ENCODE measurements at places on chromosomes 12 and 14. TPM values are rescaled to one million over a fixed set of nuclear protein-coding genes. Genes with fewer than 3 reads are reported as not detected.

DNA sequence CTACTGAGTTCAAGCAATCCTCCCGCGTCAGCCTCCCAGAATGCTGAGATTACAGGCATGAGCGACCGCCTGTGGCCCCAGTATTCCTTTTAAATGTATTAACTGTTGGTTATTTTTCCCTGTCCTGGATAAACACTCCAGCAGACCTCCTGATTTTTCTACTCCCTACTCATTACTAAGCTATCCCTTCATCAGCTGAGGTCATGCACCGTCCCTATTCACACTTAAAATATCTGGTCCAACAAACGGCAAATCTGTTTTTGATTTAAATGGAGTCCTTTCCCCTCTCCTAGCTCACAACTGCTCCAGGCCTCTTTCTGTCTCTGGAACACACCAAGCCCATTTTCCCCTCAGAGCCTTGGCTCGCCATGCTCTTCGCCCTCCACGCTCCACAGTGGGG, 1003.3 kb upstream of the TMEM132C start:
- no peak for DNase-seq

- DNase-seq, result no peak
Observed at GRCh38 chr12:22593864-22594263, 31.1 kb upstream of the ETNK1 start.

GRCh38 chr14:34355584-34356263, 106.3 kb downstream of the SPTSSA start:
- DNase-seq, result no peak

DNA sequence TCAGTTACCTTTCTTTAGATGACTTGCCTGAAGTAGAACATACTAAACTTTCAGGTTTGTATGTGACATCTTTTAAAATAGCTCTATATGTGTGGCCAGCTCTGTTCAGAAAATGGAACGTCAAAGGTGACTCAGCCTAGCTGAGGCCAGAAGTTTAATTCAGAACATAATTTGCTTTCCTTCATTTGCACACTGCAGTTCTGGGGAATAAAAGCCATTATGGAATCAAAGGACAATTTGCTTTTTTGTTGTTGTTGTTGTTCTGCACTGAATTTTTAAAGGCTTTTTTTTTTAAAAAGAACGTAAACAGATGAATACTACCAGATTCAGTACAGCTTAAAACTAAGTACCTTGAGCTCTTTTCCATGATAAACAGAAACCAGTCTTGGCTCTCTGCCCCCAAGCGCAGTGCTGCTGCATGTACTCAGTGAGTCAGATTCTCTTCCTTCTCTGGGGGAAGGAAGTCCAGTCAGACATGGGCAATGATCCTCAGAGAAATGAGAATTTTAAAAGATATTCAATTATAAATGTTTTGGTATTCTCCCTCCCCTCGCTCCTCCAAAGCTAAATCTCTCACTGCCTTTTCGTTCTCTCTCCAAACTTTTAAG, 644.2 kb downstream of the NOVA1 start:
- DNase-seq, result peak; percentile 66

DNA sequence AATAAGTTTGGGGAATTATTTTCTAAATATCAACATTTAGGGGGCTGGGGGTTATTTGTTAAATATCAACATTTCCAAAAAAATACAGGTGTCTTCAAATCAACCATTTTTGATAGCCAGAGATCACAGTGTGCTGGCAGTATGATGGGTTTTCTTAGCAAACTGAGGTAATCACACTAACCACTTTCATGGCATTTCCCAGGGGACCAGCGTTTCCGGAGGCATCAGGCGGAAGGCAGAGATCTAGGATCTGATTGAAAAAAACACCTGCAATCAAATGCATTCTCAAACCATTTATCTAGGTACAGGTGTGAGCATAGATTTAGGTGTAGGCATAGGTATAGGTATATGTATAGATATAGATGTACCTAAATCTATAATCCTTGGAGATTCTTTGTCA, 34.6 kb downstream of the GLRX5 start:
- no peak for DNase-seq

GRCh38 chr12:49705479-49706134, 1.6 kb downstream of the FMNL3 start:
- no peak for DNase-seq

DNA sequence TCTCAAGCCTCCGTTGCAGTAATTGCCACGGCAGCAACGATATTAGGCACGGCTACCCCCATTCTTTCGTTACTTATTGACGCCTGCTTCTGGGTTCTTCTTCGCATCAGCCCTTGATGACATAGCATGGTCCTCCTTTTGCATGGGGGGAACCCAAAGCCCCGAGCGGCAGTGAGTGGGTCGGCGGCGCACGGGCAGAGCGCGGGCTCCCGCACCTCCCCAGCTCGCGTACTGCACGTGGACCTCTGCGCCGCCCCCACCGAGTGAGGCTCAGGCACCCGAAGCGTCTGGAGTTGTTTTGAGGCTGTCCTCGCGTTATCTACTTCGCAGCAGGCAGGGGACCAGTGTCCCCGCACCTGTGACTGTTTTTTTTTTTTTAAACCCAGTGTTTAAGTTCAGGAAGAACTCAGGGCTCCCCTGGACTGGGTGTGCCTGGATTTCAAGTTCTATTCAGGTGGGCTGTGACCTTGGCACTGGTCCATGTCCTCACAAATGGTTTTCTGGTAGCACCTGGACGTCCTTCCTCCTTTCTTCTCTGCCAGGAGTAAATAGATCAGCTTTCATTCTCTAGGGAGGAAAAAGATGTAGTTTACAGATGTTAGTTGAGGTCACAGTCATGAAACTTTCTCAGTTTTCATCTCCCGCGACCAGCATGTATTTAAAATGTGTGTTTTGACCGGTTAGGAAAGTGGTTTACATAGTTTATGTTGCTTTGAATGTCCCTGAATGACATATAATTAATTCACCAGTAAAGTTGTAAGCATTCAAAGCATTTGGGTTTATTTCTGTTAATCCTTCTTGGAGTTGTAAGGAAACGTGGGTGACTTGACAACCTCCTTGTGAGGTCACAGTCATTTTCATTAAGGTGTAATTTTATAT, 1.4 kb upstream of the FOXN4 start:
- DNase-seq, result no peak

DNA sequence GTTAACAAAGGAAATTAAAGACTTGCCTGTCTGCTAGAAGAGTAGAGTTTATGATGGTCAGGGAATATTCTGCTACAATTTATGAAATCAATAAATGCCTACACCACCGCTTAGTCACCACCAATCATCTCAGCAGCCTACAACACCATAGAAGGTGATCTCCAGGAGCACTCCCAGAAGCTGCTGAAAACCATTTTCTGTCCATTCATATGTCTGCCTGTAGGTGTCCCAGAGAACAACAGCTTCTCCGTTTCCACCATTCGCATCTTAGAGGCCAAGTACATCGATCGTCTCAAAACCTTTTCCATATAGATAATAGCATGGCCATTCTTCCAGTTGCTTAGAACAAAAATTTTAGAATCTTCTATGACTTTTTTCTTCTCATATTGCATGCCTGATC, 303.4 kb downstream of the KCNC2 start:
- no peak for DNase-seq

DNA sequence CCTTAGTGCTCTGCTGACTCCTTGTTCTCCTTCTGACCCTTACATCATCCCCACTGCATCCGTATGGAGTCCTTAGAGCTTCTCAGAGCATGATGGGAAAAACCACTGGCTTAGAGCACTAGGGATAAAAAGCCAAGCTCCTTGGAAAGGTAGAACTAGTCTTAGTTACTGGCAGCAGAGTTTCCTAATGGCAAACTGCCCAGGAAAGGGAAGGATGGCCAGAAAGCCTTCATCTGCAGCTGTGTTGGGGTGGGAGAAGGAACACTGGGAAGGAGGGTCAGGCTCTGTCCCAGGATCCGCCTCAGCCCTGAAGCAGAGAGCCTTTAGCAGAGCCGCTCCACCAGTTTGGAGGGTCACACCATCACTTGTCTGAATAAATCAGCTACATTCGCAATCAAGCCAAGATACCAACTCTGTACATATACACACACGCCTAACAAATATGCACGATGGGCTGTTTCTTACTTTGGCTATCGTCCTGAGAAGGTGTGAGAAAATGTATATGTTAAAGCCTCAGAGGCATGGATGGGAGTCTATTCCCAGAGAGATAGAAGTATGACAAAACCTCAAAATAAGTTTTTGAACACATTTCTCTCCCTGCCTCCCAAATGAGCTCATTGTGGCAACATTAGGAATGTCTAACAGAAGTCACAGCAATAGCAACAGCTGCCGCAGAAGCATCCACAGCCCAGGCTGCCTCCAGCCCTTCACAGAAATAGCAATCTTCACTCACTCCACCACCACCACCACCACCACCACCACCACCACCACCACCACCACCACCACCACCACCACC, 18.6 kb upstream of the GALNT8 start:
- DNase-seq, result peak; percentile 94

GRCh38 chr12:24922090-24922489, 26.8 kb downstream of the BCAT1 start:
- DNase-seq, result no peak

DNA sequence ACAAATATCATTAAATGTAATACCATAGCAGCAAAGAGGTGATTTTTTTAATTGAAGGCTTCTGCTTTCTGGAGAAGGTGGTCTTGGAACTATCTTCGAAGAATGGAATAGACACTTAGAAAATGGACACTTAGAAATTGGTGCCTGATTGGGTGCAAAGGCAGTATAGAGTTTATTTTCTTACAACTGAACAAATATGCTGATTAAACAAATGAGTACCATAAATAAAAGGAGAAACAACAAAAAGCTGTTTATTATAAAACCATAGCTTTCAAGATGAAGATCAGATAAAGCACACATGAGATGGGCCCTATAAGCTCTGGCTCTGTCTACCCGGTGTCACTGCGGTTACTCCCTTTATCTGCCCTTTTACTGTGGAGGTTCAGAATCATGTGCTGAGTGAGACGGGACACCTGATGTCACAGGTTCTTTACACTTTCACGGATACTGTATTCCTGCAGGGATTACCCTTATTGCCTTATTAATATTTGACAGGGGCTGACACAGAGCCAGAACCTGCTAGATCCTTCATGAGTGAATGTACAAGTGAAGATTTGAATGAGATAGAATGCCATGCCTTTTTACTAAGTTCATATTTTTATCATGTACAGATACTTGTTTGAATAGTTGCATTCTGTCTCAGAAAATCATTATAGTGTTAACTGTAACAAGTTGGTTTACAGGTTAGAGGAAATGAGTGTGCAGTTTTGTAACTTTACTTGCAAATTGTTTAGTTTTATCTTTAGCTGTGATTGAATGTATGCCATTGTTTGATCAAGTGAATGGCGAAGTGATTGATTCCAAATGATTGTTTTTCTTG, 477.5 kb upstream of the RGS6 start:
- no peak for DNase-seq

GRCh38 chr12:27351476-27351875, 18.8 kb downstream of the BMAL2 start:
- DNase-seq, result no peak

DNA sequence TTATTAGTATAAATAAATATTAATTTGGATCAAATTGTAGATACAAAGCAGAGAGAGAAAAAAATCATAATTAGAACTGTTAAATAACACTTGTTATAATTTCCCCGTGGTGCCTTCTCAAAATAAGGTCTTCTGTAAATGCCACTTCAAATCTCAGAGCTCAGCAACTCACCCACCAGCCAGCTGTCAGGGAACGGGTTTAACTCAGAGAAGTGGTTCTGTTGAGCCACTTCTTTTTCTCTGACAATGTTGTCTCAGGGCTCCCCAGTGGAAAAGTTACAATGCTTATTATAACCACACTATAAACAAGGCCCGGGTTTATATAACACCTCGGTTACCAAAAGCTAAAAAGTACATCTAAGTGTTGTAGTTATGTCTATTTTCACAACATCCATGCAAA, 452.6 kb downstream of the GLT1D1 start:
- DNase-seq, result no peak

DNA sequence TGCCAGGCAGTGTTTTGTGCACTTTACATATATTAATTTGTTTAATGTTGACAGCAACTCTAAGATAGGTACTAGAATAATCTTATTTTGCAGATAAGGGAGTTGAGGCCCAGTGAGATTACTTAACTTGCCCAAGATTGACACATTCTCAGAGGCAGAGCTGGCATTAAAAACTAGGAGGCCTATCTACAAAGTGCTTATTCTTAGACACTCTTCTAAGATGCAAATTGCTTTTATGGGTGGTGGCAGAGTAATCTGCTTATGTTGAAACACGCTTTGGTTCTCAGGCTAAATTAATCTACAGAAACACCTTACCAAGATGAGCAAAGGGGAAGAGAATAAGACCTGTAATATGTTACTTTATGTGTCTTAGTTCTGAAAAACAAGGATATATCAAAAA, 7.2 kb downstream of the MGP start:
- DNase-seq, result no peak

DNA sequence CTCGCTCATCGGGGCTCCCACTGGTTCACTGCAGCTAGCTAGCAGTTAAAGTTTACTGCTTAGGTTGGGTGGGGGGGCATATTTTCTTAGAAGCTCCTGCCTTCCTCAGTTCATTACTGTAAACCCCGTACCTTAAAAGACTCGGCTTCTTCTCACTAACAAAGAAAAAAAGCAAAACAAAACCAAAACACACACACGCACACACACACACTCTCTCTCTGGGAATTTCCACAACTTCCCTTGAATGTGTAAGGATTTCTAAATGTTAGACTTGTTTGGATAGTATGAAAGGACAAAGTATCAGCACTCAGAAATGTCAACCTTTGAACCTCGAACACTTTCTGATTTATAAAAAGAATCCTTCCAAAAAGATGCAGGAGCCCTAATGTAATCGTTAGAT, 927 bp downstream of the PTHLH start:
- DNase-seq, result no peak

- DNase-seq, result no peak
Observed at GRCh38 chr14:102663440-102663839, 71.0 kb downstream of the RCOR1 start.

DNA sequence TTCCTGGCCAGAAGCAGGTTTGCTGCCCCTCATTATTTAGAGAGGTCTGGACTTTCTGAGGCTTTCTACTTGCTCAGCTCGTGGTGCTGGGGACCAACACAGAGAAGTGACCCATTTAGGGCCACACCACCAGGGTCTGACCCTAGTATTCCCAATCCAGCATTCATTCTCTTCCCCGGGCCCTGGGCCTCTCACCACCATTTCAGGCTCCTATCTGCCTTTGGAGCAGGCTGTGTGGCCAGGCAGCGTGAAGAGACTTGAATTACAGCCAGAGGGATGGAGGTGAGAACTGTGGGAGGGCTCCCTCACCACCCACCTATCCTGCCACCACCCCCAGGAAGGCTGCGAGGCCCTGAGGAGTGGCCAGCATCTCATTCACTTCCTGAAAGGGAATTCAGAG, 24.6 kb downstream of the FAM222A start:
- DNase-seq, result no peak

SERPINA12 gene
- not detected for polyA plus RNA-seq

NOXRED1 gene
- polyA plus RNA-seq, result 0.18 TPM

CIT gene
- polyA plus RNA-seq, result 10.1 TPM

SLC7A7 gene
- polyA plus RNA-seq, result 34.9 TPM

CD163 gene
- polyA plus RNA-seq, result 17.4 TPM

IRAK3 gene
- polyA plus RNA-seq, result 6.2 TPM

OR6C76 gene
- polyA plus RNA-seq, result not detected

CLEC6A gene
- not detected for polyA plus RNA-seq

PGF gene
- not detected for polyA plus RNA-seq

All from muscle of arm (tissue), 14 donors.